ENCODE measurements at places on chromosomes 3 and 15. TPM values are rescaled to one million over a fixed set of nuclear protein-coding genes. Genes with fewer than 3 reads are reported as not detected.

Gene HGD
- 43.7 TPM for total RNA-seq

Gene IL17RB
- 6.7 TPM for total RNA-seq

Gene SPSB4
- total RNA-seq, result 1.8 TPM

Gene TSC22D2
- 23.9 TPM for total RNA-seq

Gene SEMA3F
- total RNA-seq, result 33.0 TPM

Gene BCL2A1
- total RNA-seq, result not detected

Gene CTXN2
- 0.18 TPM for total RNA-seq

GRCh38 chr3:78659386-78659987 lies 1108.3 kb downstream of the ROBO1 start:
- H3K36me3 ChIP-seq, result no peaks in the 10 kb centered on the region
- no peaks in the 10 kb centered on the region for H3K27me3 ChIP-seq
- no peak overlapping the region for H3K27ac ChIP-seq
- DNase-seq, result peak; percentile 41

DNA sequence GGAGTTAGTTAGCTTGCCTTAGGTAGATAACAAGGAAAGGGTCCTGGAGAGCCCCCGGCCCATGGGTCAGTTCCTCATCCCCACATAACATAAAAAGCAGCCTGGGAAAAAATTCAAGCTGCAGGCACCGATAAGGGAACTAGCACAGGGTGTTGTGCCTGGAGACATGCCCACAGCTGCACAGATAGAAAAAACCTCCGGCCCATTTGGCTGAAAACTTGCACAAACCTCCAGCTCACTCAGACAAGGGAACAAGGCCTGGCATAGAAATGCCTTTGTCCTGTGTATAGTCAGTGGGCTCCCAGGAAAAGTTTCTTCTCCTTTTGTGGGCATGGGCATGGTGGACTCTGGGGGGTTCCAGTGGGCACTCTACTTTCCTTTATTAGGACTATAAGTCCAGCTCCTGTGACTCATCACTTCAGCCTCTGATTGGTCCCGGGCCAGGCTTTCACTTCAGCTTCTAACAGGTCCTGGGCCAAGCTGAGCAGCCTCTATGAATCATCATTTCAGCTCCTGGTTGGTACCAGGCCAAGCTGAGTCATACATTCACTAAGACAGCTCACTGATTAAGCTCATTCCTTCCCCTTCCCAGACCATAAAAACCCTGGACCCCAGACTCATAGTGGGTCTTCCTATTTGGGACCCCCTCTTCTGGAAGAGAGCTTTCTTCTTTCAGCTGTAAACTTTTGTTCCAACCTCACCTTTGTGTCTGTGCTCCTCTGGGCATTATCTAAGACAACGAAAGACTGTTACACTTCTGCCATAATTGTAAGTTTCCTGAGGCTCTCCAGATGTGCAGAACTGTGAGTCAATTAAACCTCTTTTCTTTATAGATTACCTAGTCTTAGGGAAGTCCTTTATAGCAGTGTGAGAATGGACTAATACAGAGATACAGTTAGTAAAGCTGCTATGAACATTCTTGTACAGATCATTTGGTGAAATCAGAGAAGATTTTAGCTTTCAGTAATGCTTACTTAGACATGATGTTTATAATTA lies 348.0 kb upstream of the DPPA4 start:
- no peaks in the 10 kb centered on the region for H3K36me3 ChIP-seq
- H3K4me3 ChIP-seq, result no peak overlapping the region
- H3K4me1 ChIP-seq, result no peaks in the 10 kb centered on the region
- DNase-seq, result peak; percentile 81
- H3K27me3 ChIP-seq, result no peaks in the 10 kb centered on the region

DNA sequence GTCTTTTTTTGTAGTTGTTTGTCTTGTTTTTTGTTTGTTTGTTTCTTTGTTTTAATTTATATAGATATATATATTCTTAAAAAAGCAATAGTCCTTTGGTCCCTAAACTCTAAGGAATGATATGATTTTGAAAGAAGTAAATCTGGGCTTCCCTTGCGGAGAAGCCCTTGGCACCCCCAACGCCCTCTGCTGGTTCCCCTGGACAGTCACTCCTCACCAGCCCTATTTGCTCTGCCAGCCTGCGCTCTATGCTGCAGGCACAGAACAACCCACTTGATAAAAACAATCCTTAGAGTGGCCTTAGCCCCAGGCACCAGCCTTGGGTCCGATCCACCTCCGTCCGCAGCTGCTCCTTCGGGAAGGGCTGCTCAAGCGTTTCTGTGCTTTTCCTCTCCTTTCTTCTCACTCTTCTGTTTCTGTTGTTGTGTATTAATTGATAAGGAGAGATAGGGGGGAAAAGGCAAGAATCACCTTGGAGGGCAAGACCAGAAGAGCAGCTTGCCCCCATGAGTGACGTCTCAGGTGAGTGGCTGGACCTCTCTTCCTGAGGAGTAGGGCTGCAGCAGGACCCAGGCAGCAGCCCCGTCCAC lies 13.7 kb upstream of the PARP6 start:
- no peaks in the 10 kb centered on the region for H3K27me3 ChIP-seq
- no peak overlapping the region for H3K4me3 ChIP-seq
- H3K27ac ChIP-seq, result no peak overlapping the region
- peak; percentile 62 for DNase-seq
- H3K36me3 ChIP-seq, result no peaks in the 10 kb centered on the region
- no peaks in the 10 kb centered on the region for H3K4me1 ChIP-seq

DNA sequence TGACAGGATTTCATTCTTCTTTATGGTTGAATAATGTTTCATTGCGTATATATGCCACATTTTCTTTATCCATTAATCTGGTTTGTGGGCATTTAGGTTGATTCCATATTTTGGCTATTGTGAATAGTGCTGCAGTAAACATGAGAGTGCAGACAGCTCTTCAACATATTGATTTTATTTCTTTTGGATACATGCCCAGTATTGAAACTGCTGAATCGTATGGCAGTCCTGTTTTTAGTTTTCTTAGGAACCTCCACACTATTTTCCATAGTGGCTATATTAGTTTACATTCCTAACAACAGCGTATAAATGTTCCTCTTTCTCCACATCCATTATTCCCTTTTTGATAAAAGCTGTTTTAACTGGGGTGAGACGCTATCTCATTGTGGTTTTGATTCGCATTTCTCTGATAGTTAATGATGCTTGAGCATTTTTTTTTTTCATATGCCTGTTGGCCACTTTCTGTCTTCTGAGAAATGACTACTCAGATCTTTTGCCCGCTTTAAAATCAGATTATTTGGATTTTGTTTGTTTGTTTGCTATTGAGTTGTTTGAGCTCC lies 21.7 kb downstream of the AQP9 start:
- no peaks in the 10 kb centered on the region for H3K36me3 ChIP-seq
- no peak overlapping the region for H3K27ac ChIP-seq
- DNase-seq, result no peak
- no peaks in the 10 kb centered on the region for H3K27me3 ChIP-seq

DNA sequence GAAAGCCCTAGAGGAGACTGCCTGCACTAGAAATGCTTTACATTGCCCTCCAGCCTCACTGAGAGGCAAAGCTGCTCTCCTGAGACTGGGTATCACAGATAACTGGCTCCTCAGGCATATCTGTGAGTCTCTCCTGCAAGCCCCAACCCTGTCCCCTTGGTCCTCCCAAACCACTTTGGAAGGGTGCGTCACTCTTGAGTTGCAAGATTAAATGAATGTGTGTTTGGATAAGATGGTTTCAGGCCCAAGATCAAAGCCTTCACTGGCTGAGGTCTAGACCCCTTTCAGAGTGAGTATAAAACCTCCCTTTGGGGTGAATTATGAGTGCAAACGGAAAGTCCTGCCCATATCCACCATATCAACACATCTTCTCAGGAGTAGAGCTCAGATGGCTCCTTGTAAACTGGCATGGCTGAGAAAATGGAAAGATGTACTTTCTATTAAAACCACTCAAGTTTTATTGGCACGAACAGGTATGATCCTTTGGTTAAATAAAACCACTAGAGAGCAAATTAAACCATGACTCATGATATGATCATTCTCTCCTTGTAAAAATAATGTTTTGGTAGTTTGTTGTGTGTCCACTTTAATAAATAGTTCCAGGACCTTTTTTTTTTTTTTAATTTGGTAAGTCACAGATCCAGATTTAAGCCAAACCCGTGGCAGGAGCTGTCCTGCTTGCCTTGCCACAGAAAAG lies 164.0 kb downstream of the CHST2 start:
- no peaks in the 10 kb centered on the region for H3K4me1 ChIP-seq
- DNase-seq, result no peak
- H3K4me3 ChIP-seq, result no peak overlapping the region
- no peaks in the 10 kb centered on the region for H3K36me3 ChIP-seq
- H3K27me3 ChIP-seq, result no peaks in the 10 kb centered on the region

DNA sequence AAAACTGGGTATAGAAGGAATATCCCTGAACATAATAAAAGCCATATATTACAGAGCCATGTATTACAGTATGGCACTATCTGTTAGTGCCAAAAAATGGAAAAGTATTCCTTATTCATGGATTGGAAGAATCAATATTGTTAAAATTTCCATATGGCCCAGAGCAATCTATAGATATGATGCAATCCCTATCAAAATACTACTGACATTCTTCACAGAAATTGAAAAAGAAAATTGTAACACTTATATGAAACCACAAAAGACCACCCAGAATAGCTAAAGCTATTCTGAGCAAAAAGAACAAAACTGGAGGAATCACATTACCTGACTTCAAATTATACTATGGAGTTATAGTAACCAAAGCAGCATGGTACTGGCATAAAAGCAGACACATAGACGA lies 218.8 kb downstream of the PLCL2 start:
- no peak for DNase-seq
- H3K36me3 ChIP-seq, result no peaks in the 10 kb centered on the region
